ENCODE measurements at places on chromosomes 7 and 10. TPM values are rescaled to one million over a fixed set of nuclear protein-coding genes. Genes with fewer than 3 reads are reported as not detected.

DNA sequence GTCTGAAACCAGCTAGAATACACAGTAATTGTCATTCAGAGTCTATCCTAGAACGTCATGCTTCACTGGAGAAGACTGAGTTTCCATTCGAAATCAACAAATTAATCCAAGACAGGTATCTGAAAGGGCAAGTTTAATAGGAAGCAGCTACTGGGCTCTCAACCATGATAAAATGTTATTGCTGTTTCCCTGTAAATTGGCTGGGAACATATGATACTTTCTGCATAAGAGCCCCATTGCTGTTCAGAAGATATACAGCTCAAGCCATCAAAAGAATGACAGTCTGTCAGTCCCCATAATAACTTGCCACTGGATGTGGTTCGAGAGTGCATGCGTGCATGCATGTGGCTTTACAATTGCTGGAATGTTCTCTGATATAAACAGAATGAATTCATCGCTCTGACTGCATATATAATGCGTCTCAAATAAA, 129.0 kb downstream of the HIBADH start:
- no peak overlapping the region for H3K4me3 ChIP-seq
- peaks cover 6% of the 10 kb centered on the region for H3K36me3 ChIP-seq
- H3K27me3 ChIP-seq: no peaks in the 10 kb centered on the region

DNA sequence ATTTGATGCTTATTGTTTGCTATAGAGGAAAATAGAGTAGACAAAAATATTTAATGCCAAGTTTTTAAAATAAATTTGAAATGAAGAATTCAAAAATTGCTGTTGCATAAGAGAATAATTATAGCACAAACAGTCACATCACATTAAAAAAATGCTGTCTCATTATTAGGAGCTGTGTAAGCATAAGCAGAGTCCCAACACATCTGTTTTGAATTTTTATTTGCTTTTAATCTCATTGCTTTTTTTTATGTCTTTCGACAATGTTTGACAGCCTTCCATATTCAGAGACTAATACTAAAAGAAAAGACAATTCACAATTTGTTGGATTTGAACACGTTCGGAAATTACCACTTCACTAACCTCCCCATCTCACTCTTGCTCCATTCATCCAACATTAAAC, 143.5 kb downstream of the TFPI2 start:
- no peaks in the 10 kb centered on the region for H3K36me3 ChIP-seq
- no peak overlapping the region for H3K27ac ChIP-seq
- DNase-seq: no peak
- no peaks in the 10 kb centered on the region for H3K27me3 ChIP-seq

- no peaks in the 10 kb centered on the region for H3K27me3 ChIP-seq
- H3K36me3 ChIP-seq: no peaks in the 10 kb centered on the region
- DNase-seq: no peak
- H3K4me1 ChIP-seq: no peaks in the 10 kb centered on the region
These were observed 124.2 kb downstream of the ATE1 start for GRCh38 chr10:121803611-121804010.

DNA sequence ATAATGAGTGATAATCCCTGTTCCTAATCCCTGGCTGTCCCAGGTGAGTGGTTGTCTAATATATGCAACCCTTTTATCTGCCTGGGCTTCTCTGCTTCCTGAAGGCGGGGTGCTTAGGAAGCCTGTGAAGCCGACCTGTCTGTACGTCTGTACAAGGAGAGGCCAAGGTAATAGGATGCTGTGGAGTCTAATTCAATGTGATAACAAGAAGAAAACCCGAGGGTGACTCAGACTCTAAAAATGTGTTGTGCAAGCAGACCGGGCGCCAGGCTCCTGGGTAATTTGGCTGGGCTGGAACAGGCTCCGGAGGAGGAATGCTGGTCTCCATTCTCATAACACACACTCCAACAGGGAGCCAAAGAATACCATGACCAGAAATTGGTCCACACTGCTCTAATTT, 43.6 kb downstream of the THNSL1 start:
- no peaks in the 10 kb centered on the region for H3K27me3 ChIP-seq
- peak; percentile 39 for DNase-seq
- H3K4me3 ChIP-seq: no peak overlapping the region

GRCh38 chr7:111678281-111678680, 116.0 kb upstream of the IMMP2L start:
- H3K36me3 ChIP-seq: no peaks in the 10 kb centered on the region
- no peaks in the 10 kb centered on the region for H3K4me1 ChIP-seq
- H3K27ac ChIP-seq: no peak overlapping the region
- no peaks in the 10 kb centered on the region for H3K27me3 ChIP-seq
- DNase-seq: no peak

DNA sequence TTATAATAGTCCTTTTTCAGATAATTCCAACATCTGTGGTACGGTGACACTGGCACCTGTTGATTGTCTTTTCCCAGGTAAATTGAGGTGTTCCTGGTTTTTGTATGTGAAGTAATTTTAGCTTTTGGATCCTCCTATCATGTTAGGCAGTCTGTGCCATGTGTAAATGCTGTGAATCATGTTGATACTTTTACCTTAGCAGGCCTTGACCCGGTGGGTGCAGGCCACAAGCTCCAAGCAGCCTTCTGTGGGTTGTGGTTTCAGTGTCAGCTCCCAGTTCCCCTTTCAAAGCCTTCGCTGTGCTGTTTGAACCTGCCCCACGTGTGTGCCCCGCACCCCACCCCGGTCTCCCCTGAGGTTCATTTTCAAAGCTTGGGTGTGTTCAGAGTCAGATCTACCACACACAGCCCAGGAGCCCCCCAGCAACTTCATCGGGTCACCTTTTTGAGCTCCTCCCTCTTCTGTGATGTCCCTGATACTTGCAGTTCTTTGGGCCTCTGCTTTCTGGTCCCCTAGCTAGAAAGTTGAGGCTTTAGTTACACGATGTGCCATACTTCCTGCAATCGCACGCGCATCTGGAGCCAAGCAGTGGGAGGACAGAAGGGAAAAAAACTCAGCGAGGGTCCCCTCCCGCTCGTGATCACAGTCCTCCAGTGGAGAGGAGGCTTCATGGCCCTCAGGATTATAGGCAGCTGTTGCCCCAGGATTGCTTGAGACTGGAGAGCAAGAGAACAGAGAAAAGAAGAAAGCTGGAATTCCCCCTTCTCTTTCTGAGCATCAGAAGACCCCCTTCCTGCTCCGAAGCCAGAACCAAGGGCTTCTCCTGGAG, 8.7 kb upstream of the BHLHA15 start:
- H3K36me3 ChIP-seq: no peaks in the 10 kb centered on the region
- no peak for DNase-seq
- no peaks in the 10 kb centered on the region for H3K27me3 ChIP-seq

- DNase-seq: no peak
- no peaks in the 10 kb centered on the region for H3K36me3 ChIP-seq
- no peak overlapping the region for H3K4me3 ChIP-seq
- peaks cover 6% of the 10 kb centered on the region for H3K27me3 ChIP-seq
- H3K4me1 ChIP-seq: no peaks in the 10 kb centered on the region
These were observed 189.3 kb upstream of the SP4 start for GRCh38 chr7:21238400-21239116.

- no peak overlapping the region for H3K4me3 ChIP-seq
- H3K36me3 ChIP-seq: no peaks in the 10 kb centered on the region
- H3K27me3 ChIP-seq: no peaks in the 10 kb centered on the region
- H3K4me1 ChIP-seq: no peaks in the 10 kb centered on the region
- peak; percentile 60 for DNase-seq
These were observed 102.1 kb upstream of the PDGFA start for GRCh38 chr7:621572-622285.

- no peaks in the 10 kb centered on the region for H3K36me3 ChIP-seq
- DNase-seq: no peak
- H3K27ac ChIP-seq: no peak overlapping the region
These were observed 422.5 kb downstream of the HTR7 start for GRCh38 chr10:90435296-90435695.

DNA sequence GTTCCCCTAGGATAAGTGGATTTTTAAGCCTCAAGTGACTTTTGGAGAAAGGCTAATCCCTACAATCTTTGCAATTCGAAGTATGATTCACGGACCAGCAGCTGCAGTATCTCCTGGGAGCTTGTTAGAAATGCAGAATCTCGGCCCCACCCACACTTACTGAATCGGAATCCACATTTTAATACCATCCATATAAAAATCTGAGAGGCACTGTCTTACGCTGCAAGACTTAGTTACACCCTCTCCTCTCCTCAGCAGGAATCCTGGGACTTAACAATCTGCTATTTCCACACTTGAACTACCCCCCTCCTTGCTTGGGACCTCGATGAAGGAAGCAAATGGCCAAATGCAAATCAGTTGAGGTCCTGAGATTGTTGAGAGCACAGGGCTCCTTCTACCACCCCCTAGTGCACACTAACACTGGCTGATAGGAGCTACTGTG, 21.0 kb downstream of the ITPRIP start:
- no peaks in the 10 kb centered on the region for H3K27me3 ChIP-seq
- H3K4me1 ChIP-seq: peaks cover 42% of the 10 kb centered on the region
- H3K27ac ChIP-seq: peak overlapping the region; percentile 40
- no peak overlapping the region for H3K4me3 ChIP-seq
- peaks cover 26% of the 10 kb centered on the region for H3K36me3 ChIP-seq

DNA sequence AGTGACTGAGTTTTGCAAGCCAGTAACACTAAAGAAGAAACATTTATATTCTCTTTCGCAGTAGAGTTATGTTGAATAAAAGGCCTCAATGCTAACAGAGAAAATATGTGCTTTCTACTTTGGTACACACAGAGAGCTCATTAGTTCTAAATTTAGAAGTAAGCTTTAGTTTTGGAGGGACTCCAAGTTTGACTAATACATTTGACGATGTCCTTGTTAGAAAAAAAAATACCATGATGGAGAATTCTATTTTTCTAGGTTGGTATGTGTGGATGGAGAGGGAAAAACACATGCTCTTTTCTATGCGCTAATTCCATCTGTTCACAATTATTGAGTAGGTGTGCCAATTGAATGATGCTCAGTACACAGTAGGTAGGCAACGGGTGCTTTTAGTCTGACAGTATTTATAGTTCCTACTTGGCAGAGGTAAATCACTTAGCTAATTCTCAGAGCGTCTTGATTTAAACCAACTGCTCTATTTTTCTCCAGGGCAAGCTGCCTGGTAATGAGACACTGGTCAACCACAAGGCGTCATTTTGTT, 327.2 kb upstream of the AKR1E2 start:
- peak; percentile 32 for DNase-seq
- H3K27me3 ChIP-seq: no peaks in the 10 kb centered on the region
- peak overlapping the region; percentile 69 for H3K27ac ChIP-seq
- H3K4me3 ChIP-seq: no peak overlapping the region

- H3K36me3 ChIP-seq: no peaks in the 10 kb centered on the region
- H3K4me1 ChIP-seq: peaks cover 15% of the 10 kb centered on the region
- DNase-seq: peak; percentile 80
- H3K4me3 ChIP-seq: peak overlapping the region; percentile 41
- H3K27ac ChIP-seq: no peak overlapping the region
- no peaks in the 10 kb centered on the region for H3K27me3 ChIP-seq
These were observed 136.0 kb downstream of the KIF20B start for GRCh38 chr10:89837165-89838043.

ANXA8L1 gene
- 18.9 TPM for total RNA-seq

CCDC172 gene
- not detected for total RNA-seq

STEAP1B gene
- 1.4 TPM for total RNA-seq

SMKR1 gene
- 0.51 TPM for total RNA-seq

KIF11 gene
- total RNA-seq: 1.3 TPM

STEAP2 gene
- total RNA-seq: 14.6 TPM

PIK3CG gene
- 10.1 TPM for total RNA-seq

Measured in lung (tissue), 17 donors.